ENCODE measurements at places on chromosomes 4 and X.

- no peak for DNase-seq
These were observed 2.9 kb downstream of the LAMTOR3 start for GRCh38 chr4:99891351-99891750.

DNA sequence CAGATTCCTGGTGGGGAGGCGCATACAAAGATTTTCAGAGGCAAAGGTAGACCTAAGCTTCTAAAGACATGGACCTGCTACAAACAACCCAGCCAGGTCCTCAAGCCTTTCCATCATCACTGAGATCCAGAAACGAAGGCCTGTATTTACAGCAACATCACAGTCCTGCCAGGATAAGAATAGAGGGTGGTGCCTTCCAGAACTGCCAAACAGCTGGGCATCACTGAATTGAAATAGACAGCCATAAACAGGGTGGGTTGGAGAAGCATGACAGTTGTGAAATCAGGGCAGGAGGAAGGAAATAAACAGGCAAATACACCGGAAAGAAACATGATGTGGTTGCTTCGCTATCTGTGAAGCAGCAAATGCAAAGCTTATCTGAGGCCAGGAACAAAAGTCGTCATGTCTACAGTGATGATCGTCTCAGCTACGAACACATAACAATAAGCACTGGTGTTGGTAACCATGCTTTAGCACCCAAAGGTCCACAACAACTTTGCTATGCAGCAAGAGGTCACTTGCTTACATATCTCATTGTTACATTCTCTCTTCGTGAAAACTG, 6.7 kb upstream of the TMEM154 start:
- no peak for DNase-seq

GRCh38 chrX:21741869-21742701, 15.8 kb downstream of the SMPX start:
- DNase-seq, result no peak

DNA sequence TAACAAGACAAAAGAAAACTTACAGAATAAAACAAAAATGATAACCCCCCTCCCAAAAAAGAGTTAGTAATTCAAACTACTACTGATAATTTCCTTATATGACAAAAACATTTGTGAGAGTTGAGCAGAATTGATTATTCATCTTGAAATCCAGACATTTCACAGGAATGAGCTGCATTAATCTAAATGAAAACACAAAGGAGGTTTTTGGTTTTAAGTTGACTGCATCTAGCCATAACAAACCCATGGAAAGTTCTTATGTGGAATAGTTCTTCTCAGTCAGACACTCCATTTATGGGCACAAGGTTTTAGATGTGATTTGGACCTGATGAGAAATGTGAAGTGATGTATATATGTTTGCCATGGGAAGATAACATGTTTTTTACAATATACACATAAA, 95.4 kb downstream of the VCX2 start:
- DNase-seq, result no peak

DNA sequence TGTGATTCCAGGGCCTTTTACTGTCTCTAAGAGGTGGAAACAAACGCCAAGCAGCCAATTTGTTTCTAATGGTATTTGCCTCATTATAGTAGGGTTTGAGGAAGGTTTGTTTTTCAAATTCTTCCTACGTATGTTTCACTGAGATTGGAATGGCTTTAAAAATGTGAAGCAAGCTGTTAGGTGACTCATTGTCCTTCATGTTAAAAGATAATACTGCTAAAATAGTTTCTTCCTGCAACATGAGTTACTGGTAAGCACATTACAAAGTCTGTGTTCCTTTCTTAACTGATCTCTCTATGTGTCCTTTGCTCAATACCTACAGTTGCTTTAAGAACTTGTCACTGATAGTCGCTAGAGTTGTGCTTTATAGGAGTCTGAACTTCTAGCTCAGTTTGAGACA, 1183.9 kb downstream of the RPA4 start:
- no peak for DNase-seq

GRCh38 chrX:13923845-13924244, 105.8 kb downstream of the GEMIN8 start:
- peak; percentile 82 for DNase-seq

DNA sequence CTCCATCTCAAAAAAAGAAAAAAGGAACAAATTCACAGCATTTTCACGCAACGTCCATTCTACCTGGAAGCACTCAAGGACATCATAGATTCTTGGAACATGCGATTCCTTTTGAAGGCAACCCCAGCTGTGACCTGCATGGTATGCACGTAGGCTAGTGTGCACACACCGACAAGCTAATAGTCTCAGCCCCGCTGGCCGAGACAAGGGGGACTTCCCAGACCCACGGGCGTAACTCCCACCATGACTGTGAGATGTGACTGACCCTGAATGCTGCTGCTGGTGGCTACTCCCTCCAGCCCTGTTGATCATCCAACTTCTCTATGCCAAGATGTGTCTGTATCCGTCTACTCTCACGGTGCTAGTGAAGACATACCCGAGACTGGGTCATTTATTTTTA, 78.3 kb downstream of the CRLF2 start:
- DNase-seq, result no peak

- peak; percentile 60 for DNase-seq
These were observed 48.1 kb upstream of the CXCL8 start for GRCh38 chr4:73692254-73692653.

GRCh38 chrX:149490100-149490499, 15.0 kb downstream of the IDS start:
- DNase-seq, result no peak

- no peak for DNase-seq
These were observed 2.8 kb downstream of the EREG start for GRCh38 chr4:74367656-74368290.

DNA sequence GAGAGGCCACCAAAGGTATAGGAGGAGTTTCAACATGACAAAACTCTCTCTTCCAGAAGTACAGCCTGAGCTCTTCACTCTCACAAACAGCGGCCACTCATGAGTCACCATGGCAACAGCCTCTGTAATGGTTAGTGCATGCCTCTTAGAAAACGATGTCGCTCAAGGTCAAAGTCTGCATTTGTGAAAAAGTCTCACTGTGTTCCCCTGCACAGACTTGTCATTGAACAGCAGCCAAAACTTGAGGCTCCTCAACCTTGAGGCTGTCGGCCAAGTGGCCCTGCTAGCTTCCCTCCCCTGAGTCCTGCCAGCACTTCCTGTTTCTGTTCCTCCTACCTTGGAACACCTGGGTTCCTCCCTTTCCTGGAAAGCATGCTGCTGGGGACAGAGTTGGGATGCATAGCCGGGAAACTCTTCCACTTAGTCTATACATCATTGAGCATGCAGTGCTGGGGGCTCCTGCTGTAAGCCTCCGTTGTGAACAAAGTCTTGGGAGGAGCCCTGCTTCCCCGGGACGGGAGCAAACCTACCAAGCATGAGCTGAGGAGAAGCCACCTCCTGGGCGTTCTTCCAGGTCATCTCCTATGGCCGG, 66.6 kb downstream of the ING2 start:
- DNase-seq, result peak; percentile 89

GRCh38 chr4:102751941-102752340, 8.8 kb downstream of the MANBA start:
- no peak for DNase-seq

DNA sequence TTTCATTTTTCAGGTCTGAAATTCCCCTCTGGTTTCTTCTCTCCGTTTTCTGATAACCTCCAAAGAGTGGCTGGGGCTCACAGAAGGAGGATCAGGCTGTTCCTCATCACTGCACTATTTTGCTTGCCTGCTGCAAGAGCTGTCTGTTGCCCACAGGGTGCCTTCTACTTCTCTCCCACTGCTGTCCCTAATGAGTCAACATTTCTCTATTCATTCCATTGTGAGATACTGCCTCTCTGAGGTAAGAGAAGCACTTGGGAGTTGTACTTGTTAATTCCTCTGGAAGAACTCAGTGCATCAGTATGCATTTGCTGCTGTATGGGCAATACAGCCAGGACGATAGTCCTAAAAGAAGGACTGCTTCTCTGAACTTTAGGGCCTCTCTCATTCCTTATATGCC, 34.8 kb downstream of the CT47B1 start:
- DNase-seq, result no peak

- DNase-seq, result no peak
These were observed 93.6 kb downstream of the LNX1 start for GRCh38 chr4:53497487-53498244.

DNA sequence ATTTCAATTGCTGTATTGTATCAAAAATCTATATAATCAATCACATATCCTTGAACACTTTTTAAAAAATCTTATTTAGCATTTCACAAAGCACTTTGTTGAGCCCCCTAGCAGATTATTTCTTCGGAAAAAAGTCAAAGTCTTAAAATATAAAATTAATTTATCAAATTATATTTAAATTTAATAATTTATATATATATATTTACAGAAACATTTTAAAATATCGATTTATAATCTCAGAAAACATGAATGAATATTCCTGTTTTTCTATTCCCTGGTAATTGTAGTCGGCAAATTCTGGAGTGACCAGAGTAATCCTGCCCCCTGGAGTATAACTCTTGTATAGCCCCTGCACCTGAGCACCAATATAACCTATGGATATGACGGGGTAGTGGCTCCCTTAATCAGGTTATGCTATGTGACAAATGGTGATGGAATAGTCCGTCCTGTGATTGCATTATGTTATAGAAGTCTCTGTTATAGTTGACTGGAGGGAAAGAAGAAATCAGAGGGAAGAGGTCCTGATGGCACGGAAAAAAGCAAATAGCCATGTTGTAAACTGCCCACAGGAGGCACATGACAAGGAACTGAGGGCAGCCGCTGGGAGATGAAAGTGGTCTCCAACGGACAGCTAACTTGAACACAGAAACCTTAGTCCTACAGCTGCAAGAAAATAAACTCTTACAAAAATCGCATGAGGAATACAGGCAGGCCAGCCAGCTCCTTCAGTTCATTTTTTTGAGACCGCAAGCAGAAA, 1092.3 kb downstream of the ARAP2 start:
- peak; percentile 85 for DNase-seq

DNA sequence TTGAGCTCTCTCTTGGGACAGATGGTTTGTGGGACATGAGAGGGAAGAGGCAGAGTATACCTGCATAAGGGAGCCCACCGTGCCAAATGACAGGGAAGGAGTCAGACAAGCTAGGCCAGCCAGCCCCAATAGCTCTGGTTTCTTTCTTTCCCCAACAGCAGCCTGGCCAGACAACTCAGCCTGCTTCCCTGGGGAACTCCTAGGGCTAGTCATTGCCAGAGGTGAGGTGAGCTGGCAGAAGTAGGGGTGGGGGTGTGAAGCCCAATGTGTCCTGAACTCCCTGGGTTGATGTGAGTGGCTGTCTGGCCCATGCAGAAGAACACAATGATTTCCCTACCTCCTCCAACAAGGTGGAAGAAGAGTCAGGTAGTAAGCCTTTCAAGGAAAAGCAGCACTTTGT, 135.5 kb downstream of the AMMECR1 start:
- no peak for DNase-seq

DNA sequence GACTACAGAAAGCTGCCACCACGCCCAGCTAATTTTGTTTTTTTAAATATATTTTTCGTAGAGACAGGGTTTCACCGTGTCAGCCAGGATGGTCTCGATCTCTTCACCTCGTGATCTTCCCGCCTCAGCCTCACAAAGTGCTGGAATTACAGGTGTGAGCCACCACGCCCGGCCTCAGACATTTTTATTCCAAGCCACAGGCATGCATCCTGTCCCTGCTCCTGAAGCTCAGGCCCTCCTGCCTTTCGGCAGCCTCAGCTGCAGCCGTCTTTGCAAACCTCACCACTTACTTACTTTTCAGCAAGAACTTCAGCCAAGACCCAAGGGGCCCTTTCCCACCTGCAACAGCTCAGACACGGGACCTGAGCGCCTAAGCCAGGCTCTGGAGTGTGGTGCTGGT, 26.0 kb downstream of the FAM53A start:
- no peak for DNase-seq

GRCh38 chr4:73917081-73917501, 47.9 kb downstream of the CXCL1 start:
- no peak for DNase-seq

DNA sequence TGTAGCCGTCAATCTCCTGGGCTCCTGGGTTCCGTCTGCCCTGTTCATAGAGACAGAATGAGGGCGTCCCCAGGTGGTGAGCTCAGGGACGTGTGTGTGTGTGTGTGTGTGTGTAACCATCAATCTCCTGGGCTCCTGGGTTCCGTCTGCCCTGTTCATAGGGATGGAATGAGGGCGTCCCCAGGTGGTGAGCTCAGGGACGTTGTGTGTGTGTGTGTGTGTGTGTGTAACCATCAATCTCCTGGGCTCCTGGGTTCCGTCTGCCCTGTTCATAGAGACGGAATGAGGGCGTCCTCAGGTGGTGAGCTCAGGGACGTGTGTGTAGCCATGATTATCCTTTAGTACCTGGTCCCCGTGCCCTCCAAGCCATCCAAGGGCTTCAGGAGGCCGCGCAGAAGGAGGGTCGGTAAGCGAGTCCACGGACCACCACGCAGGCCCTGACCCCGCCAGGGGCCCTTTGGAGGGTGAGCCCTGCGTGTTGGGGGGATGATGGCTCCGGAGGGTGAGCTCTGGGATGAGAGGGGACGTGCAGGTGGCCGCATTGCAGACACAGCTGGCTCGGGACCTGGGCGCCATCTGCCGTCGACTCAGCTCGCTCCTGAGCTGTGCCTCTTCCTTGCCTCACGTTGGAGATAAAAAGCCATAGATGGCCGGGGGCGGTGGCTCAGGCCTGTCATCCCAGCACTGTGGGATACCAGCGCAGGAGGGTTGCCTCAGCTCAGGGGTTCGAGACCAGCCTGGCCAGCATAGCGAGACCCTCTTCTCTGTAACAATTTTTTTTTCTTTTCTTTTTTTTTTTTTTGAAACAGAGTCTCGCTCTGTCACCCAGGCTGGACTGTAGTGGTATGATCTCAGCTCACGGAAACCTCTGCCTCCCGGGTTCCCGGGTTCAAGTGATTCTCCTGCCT, 5.4 kb upstream of the GTPBP6 start:
- DNase-seq, result no peak

- no peak for DNase-seq
These were observed 164.4 kb downstream of the GRIA3 start for GRCh38 chrX:123348468-123348867.

DNA sequence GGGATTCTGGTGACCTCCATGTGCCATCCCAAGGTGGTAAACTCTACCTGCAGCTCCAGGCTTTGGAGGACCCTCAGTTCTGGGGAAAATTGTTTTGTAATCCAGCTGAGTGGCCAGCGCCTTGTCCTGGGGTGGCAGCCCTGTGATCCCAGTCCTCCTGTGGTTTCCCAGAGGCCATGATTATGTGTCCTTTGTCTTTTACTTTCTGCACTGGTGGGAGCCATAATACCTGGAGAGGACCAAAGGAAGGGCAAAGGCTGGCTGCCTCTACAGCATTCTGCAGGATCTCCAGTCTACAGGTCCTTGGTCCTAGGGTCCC, 64.0 kb downstream of the NBDY start:
- DNase-seq, result no peak

- no peak for DNase-seq
These were observed 66.3 kb downstream of the TSC22D3 start for GRCh38 chrX:107709266-107709806.

DNA sequence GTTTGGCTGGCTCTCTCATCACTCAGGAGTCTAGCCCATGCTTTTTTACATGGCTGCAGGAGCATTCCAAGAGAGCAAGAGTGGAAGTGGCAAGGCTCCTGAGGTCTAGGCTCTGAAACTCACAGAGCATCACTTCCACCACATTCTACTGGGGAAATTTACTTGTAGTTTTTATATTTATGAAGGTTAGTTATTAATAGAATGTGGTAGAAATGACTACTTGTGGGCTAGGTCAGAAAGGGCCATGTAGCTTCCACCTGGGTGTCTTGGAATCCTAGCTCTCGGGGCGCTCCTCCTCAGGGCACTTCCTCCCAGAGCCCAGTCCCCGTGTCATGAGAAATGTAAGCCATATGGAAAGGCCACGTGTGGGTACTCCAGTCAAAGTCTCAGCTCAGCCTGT, 127.0 kb upstream of the CASK start:
- no peak for DNase-seq

GRCh38 chr4:18566970-18567799, 545.6 kb upstream of the LCORL start:
- DNase-seq, result no peak
